Left colon (tissue), 2 donors: ENCODE measurements at places on chromosomes 3 and 15.
A peak's percentile ranks its signal among the peaks of the same experiment; 100 is the strongest.

GRCh38 chr3:50652709-50653108, 22.0 kb upstream of the DOCK3 start:
- no peak for DNase-seq

DNA sequence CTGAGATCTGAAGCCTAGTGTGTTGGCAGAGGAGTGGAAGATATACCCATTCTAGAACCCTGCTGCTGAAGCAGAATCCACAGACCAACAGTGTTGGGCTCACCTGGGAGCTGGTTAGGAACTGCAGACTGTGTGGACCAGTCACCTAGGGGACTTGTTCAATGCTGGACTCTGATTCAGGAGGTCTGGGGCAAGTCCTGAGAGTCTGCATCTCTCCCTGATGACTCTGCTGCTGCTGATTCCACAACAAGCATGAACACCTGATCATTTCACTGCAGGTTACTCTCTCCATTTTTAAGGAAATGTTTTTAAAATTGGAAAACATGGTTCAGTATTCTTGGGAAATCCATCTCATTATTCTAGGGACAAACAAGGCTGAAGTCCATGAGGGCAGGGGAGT, 84.9 kb downstream of the SEMA6D start:
- no peak for DNase-seq

GRCh38 chr15:79898369-79898768, 1.6 kb upstream of the MTHFS start:
- no peak for DNase-seq

- no peak for DNase-seq
Measured at GRCh38 chr15:100651253-100651652, 48.9 kb downstream of the ASB7 start.

- DNase-seq = no peak
Measured at GRCh38 chr3:58353722-58354553, 21.2 kb downstream of the PXK start.

- DNase-seq = peak; percentile 8
Measured at GRCh38 chr3:137692803-137693431, 71.2 kb upstream of the SOX14 start.

DNA sequence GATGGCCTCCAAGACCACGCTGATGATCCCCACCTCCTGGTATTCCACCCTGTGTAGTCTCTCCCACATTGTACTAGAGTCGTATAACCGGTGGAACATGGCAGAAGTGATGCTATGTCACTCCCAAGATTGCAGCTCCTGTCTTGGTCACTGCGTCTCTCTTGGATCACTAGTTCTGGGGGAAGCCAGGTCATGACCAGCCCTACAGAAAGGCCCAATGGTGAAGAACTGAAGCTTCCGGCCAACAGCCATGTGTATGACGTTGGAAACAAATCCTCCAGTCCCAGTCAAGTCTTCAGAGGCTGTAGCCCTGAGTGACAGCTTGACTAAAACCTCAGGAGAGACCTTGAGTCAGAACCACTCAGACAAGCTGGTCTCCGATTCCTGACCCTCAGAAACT, 61.9 kb upstream of the FNDC3B start:
- DNase-seq = no peak

- DNase-seq = no peak
Measured at GRCh38 chr3:133301194-133301593, 98.7 kb upstream of the BFSP2 start.

- no peak for DNase-seq
Measured at GRCh38 chr3:133192967-133193366, 154.8 kb downstream of the TMEM108 start.

DNA sequence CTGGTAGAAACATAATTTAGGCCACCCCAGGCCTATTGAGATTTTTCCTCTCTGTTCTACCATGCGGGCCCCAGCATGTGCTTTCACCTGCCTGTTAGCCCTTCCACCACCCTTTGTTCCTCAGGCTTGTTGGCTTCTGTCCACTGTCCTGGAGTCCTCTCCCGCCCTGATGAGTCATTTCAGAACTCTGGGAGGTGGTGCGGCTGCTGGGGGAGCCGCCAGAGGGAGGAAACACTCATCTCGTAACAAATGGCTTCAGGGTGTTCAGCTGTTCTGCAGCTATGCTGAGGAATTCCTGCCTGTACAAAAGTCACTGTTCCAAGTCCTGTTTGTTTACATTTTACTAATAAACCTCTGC, 36.3 kb downstream of the LRTM1 start:
- DNase-seq = peak; percentile 91

GRCh38 chr3:65883613-65884012, 155.1 kb downstream of the MAGI1 start:
- DNase-seq = no peak

GRCh38 chr3:16024548-16024947, 149.9 kb upstream of the GALNT15 start:
- DNase-seq = no peak

DNA sequence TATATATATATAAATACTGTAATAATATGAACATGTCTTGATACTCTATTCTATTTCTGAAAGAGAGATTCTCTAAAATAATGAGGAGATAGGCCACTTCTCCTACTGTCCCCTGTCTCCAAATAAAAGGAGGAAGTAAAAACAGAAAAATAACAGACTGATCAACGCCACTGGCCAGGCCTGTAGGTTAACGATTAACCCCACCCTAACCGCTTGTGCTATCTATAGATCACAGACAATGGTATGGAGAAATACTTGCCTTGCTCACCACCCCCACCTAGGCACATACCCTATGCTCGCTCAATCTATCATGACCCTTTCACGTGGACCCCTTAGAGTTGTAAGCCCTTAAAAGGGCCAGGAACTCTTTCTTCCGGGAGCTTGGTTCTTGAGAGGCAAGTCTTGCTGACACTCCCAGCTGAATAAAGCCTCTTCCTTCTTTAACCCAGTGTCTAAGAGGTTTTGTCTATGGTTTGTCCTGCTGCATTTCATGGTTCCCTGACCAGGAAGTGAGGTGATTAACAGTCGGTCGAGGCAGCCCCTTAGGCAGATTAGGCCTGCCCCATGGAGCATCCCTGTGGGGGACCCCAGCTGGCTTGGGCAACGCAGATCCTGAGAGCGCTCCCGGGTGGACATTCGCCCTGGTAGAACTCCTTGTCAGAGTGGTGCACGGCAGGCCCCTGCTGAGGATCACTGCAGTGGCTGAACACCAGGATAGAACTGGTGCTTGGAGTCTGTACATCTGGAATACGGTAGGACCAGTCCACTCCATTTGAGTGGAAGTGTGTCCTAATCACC, 521.8 kb upstream of the CNTN3 start:
- no peak for DNase-seq

GRCh38 chr3:156160647-156161046, 40.3 kb downstream of the KCNAB1 start:
- DNase-seq = no peak

DNA sequence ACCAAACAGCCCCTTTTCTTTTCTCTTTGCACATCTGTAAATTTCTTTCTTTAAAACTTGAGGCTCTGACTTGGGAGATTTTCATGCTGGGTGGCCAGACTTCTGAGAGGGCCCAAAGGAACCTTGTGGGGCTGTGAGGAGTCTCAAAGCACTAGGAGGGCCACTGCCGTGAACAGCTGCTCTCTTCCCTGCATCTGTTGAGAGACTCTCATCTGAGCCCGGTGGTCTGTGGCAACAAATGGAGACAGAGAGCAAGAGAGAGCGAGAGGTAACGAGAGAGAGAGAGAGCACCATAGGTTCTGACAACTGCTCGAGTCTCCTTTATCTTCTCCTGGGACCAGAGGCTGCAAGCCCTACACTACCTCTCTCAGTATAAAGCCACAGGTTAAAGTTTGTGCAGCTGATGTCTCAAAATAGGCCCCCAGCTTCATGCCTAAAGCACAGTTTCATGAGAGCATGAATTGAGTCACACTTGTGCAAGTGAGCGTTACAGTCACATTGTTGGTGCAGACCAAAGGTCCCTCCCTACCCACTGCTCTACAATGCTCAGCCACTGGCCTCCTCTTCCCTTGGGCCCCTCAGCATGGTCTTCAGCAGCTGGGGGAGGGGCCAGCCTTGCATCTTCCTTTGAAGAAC, 60.7 kb downstream of the ZNF621 start:
- DNase-seq = no peak

DNA sequence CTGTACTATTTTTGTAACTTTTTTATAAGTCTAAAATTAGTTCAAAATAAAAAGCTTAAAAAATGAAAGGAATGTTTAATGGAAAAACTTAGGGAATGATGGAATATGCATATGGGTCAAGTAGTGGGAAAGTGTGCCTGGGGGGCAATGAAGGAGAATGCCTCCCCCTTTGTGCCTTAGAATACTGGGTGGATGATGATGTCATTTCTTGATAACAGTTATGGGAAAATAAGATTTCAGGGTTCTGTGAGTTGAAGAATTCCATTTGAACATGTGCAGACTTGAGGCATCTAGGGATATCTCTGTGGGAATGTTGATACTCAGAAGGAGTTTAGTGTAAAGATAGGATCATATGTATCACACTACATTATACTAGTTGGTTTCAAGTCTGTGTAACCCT, 13.8 kb downstream of the WDR93 start:
- no peak for DNase-seq

- no peak for DNase-seq
Measured at GRCh38 chr3:192825216-192825615, 92.4 kb downstream of the MB21D2 start.

- peak; percentile 69 for DNase-seq
Measured at GRCh38 chr3:179260949-179261765, 10.2 kb upstream of the KCNMB3 start.

- DNase-seq = peak; percentile 57
Measured at GRCh38 chr3:32781211-32781968, 36.4 kb upstream of the TRIM71 start.

DNA sequence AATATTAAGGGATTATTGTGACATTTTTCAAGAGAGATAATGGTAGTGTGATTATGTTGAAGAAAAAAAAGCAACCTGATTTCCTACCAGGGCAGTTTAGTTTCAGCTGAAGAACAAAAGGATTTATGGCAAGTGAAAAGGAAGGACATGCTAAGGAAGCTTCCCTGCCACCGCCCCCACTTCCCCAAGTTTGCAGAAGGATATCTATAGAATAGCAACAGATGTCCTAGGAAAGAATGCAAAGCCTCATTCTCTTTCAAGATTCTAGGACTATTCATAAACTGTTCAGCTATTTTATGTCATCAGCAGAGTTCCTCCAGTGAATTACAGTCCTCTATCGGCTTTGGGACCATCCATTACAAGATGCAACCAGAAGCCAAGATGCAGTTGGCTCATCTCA, 160.8 kb downstream of the SATB1 start:
- DNase-seq = no peak

DNA sequence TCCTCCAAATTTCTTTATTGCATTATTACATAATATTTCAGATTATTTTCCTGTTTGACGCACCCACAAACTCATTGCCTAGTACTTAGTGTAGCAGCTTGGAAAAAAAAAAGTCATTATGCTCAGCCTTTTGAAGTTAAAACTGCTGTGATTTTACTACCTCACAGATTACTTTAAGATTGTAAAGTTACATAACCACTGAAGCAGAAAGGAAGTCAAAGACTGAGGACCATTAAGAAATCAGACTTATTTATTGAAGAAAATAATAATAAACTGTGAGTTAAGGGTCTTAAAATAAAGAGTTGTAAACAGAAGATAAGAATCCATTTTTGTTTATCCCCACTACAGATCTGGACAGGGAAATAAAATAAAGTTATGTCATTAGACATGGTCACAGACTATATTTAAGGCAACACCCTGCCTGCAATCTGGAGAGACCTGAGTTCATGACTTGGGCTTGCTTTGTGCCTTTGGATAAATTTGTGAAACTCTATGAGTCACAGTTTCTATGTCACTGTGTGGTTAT, 212.1 kb upstream of the ROBO2 start:
- DNase-seq = no peak

GRCh38 chr3:117150628-117151027, 441.0 kb downstream of the TUSC7 start:
- DNase-seq = no peak

DNA sequence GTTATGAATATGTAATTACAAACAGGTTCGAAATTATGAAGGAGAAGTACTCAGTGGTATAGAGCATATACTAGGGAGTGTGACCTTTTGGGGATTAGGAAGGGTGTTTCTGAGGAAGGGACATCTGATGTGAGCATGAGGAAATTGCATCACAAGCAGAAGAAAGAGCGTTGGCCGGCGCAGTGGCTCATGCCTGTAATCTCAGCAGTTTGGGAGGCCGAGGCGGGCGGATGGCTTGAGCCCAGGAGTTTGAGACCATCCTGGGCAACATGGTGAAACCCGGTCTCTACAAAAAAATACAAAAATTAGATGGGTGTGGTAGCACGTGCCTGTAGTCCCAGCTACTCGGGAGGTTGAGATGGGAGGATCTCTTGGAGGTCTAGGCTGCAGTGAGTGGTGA, 6.9 kb downstream of the CMTM7 start:
- DNase-seq = peak; percentile 27

GRCh38 chr3:64174328-64174727, 50.9 kb downstream of the PRICKLE2 start:
- DNase-seq = no peak

DNA sequence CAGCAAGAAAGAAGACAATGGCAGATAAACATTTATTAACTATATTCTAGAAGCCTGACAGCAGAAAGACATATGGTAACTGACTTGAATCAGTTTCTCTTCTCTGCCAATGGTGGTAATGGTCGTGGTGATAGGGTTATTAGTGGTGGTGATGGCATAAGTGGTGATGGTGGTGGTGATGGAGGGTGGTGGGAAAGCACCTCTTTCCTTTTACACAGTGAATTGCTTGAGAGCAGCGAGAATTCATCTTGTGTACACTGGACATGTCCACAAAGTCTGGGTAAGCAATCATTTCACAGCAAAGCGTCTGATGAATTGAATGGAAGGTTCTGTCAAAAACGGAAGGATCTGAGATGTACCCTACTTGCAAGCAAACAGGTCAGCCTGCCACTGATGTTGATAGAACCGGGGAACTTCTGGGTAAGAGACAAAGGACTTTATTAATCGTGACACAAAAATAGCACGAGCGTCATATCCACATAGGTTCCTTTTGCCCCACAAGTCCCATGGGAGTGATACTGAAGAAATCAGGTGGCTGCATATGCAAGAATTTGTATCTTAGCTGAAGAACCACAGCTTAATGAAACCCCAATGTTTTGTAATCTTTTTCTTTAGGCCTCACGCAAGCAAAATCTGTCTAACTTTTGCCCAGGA, 23.5 kb upstream of the TBC1D5 start:
- no peak for DNase-seq

DNA sequence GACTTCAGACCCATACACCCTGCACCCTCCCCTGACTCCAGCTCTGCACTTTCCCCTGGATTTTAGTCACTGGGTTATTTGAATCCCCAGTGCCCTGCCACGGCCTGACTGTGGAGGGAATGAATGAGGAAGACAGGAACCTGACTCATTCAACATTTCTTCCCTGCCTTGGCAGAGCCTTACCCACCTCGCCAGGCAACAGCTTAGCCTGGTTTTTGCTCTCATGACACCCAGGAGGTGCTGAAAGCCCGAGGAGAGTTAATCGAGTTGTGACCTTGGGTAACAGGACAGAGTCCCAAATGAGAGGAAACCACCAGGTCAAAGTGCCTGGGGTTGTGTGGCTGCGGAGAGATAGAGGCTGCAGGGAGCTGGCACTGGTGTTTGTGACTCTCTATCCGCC, 128.3 kb downstream of the SMAD6 start:
- no peak for DNase-seq

- DNase-seq = no peak
Measured at GRCh38 chr15:67175643-67176071, 78.8 kb downstream of the AAGAB start.
